ENCODE measurements at places on chromosomes 13 and 19. TPM values are rescaled to one million over a fixed set of nuclear protein-coding genes. Genes with fewer than 3 reads are reported as not detected.

The APLP1 gene
- 15.4 TPM for total RNA-seq

The TMEM238 gene
- 0.32 TPM for total RNA-seq

The MAG gene
- total RNA-seq, result not detected

The ZNF541 gene
- 0.89 TPM for total RNA-seq

The ZIM2 gene
- total RNA-seq, result not detected

The ZNF578 gene
- 9.5 TPM for total RNA-seq

The TYK2 gene
- total RNA-seq, result 67.4 TPM

The ZNF254 gene
- 13.4 TPM for total RNA-seq

The FSD1 gene
- total RNA-seq, result 23.8 TPM

The TSKS gene
- 0.28 TPM for total RNA-seq

The MCF2L gene
- total RNA-seq, result under 0.01 TPM

The LILRA2 gene
- not detected for total RNA-seq

The KIR3DL2 gene
- total RNA-seq, result not detected
